SK-N-DZ (cell line): ENCODE measurements at places on chromosomes 7 and 10.
A peak's percentile ranks its signal among the peaks of the same experiment; 100 is the strongest.

GRCh38 chr7:123041101-123041500 lies 45.6 kb upstream of the TAS2R16 start:
- no peak for DNase-seq

- DNase-seq = no peak
Measured at GRCh38 chr10:112991888-112992491, 41.9 kb downstream of the TCF7L2 start.

- peak; percentile 38 for DNase-seq
Measured at GRCh38 chr7:3300221-3300650, 816 bp upstream of the SDK1 start.

GRCh38 chr10:74075906-74076305 lies 74.7 kb downstream of the AP3M1 start:
- no peak for DNase-seq

GRCh38 chr10:3741688-3742461 lies 43.1 kb downstream of the KLF6 start:
- DNase-seq = no peak

- DNase-seq = no peak
Measured at GRCh38 chr10:3898821-3899220, 113.8 kb upstream of the KLF6 start.

DNA sequence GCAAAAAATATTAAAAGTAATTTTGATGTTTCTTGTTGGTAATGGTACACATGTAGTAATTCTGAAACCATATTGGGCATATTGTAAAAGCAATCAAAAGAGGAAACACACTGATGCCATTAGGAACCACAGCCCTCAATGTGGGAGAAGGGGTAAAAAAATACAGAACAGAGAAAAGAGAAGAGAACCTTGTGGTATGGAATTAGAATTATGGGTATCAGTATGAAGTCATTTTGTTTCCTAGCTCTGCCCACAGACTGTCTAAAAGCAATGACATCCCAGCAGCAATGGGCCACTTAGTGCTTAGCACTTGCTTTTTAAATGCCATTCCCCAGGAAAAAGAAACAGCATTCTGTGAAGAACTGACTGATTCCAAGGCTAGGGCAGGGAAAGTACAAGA lies 61.5 kb downstream of the CPVL start:
- no peak for DNase-seq

DNA sequence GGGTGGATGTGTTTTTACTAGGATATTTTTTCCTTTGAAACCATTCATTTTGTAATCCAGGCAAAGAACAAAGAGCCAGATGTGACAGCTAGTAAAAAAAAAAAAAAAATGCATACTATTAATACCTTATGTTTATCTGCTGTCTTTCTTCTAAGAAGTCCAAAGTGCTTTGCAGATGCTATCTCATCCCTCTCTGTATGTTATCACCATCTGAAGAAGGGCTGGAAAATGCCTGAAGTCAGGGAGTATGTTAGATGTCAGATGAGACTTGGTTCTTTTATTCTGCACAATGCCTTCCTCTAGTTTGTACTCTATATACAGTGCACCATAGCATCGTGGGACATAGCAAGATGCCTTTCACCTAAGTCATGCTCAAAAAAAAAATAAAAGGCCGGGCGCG lies 10.4 kb upstream of the CAMK1D start:
- no peak for DNase-seq

GRCh38 chr10:51204066-51204465 lies 129.8 kb downstream of the PRKG1 start:
- no peak for DNase-seq

GRCh38 chr7:108055611-108056021 lies 52.7 kb upstream of the LAMB1 start:
- DNase-seq = no peak

DNA sequence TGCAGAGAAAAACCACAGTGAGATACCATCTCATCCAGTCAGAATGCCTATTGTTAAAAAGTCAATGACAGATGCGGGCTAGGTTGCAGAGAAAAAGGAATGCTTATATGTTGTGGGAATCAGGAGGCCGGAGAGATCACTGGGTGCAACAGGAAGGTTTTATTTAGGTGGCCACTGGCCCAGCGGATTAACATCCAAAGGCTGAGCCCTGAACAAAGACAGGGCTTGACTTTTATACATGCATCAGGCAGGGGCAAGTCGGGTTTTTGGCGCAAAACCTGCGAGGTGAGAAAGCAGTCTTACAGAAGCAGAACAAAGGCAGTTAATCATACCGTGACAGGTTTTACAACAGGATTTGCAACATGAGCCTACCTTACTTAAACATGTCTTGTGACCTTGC lies 620 bp downstream of the ZNF117 start:
- DNase-seq = no peak

DNA sequence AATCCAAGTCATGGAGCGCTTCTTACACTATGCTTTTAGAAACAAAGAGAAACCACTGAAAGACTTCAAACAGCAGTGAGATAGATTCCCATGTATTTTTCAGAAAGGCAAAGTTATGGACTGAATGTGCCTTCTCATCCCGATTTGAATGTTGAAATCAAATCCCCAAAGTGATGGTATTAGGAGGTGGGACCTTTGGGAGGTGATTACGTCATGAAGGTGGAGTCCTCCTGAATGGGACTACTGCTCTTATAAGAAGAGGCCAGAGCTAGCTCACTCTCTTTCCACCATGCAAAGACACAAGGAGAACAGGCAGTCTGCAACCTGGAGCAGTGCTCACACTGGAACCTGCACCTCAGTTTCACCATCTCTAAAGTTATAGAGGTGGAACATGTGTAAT lies 1279.8 kb downstream of the GATA3 start:
- no peak for DNase-seq

GRCh38 chr7:132771301-132771730 lies 195.0 kb upstream of the PLXNA4 start:
- no peak for DNase-seq

GRCh38 chr10:127578259-127578960 lies 29.3 kb downstream of the NPS start:
- no peak for DNase-seq

DNA sequence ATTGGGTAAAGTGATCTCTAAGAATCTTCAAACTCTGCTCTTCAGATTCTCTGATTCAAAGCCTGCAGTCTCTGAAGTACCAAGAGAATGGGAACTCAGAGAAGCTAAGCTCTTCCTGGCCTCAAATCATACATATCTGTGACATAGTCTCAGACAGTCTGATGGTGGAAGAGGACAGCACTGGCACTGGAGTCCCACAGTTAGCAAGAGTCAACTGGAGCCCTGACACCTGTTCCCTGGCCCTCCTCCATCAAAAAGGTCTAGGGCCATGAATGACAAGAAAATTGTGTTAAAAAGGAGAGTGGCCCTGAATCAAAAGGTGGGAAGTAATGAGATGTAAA lies 37.7 kb downstream of the PRSS2 start:
- DNase-seq = no peak

GRCh38 chr7:100968031-100968430 lies 1.3 kb upstream of the MUC12 start:
- DNase-seq = no peak

- DNase-seq = no peak
Measured at GRCh38 chr10:116329153-116329552, 4.9 kb downstream of the CCDC172 start.

DNA sequence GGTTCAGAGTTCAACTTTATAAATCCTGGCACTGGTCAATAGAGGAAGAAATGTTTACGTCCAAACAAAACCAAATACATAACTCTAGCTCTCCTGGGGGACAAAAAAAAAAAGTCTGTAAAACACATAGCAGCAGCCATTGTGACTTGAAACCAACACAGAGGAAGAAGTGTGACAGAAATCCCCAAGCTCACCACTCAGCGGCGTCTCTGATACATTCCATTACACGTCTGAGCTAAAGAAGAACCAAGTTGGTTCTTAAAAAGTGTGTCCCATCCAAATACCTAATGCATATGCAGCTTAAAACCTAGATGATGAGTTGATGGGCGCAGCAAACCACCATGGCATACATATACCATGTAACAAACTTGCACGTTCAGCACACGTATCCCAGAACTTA lies 58.3 kb upstream of the NANOS1 start:
- DNase-seq = no peak

GRCh38 chr10:114060456-114060855 lies 16.8 kb downstream of the ADRB1 start:
- DNase-seq = no peak

DNA sequence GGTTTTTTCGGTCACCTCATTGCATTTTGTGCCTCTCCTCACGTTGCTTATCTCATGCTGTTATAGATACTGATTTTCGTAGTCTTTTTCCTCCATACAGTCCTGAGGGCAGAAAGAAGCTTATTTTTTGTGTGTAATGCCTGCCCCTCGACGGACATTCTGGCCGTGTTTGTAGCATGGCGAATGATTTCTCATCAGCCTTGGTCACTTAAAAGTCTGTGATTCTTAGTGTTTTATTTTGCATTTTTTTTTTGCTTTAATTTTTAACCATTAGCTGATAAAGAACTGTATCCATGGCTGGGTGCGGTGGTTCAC lies 469 bp upstream of the NOC3L start:
- DNase-seq = no peak

DNA sequence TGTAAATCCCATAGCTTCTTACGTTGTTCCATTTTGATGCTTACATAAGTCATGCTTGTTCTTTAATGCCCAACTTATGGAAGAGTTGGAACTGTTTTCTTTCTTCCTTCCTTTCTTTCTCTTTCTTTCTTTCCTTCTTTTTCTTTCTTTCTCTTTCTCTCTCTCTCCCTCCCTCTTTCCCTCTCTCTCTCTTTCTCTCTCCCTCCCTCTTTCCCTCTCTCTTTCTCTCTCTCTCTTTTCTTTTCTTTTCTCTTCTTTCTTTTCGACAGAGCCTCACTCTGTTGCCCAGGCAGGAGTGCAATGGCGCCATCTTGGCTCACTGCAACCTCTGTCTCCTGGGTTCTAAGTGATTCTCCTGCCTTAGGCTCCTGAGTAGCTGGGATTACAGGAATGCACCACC lies 18.9 kb downstream of the FAM131B start:
- DNase-seq = no peak

GRCh38 chr10:92239600-92240288 lies 51.1 kb downstream of the CPEB3 start:
- peak; percentile 32 for DNase-seq

GRCh38 chr7:5231811-5232484 lies 41.9 kb downstream of the WIPI2 start:
- DNase-seq = no peak

DNA sequence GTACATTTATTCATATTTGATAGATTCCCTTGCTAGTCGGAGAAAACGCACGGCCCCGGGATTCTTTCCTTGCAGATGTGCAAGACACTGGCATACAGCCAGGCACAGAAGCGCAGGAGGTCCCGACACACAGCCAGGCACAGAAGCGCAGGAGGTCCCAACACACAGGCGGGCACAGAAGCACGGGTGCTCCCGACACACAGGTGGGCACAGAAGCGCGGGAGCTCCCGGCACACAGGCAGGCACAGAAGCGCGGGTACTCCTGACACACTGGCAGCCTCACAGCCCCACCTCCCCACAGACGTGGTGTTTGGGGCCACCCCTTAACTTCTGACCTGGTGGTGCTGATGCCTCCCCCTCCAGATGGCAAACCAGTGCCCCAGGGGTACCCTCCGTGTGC lies 237.3 kb downstream of the ZMYND11 start:
- no peak for DNase-seq

DNA sequence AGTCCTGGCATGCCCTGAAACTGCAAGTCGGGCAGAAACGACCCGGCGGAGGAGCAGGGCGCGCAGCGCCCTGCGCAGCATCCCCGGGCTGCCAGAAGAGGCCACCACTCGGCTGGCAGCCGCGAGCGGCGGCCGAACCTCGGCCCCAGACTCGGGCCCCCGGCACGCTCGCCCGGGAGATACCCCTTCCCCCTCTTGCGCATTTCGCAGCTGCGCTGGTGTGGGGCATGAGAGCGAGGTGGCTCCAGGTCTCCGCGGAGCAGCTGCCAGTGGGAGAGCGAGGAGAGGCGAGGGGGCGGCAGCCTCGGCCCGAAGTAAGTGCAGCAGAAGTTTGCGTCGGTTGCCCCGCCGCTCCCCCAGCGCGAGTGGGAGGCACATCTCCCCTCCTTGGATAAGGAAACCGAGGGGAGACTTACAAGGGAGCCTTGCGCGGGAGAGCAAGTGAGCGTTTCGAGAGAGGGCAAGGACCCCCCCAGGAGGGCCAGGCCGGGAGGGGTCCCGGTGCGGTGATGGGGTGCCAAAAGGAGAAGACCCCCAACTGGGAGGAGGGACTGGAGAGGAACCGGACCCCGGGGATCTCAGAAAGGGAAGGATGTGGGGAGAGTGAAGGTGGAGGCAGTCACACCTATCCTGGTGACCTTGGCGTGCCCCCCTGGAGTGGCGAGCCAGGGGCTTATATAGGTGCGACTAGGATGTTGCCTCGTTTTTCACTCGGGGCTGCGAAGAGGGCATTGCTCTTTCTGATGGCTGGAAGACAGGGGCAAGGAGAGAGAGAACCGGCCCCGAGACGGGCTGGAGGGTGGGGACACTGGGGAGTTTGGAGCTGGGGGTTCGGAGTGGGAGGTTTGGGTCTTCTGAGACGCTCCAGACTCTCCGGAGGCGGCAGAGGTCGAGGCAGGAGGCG lies 256.3 kb downstream of the OTUD1 start:
- no peak for DNase-seq

GRCh38 chr7:130430115-130430514 lies 10.7 kb downstream of the CEP41 start:
- DNase-seq = no peak

DNA sequence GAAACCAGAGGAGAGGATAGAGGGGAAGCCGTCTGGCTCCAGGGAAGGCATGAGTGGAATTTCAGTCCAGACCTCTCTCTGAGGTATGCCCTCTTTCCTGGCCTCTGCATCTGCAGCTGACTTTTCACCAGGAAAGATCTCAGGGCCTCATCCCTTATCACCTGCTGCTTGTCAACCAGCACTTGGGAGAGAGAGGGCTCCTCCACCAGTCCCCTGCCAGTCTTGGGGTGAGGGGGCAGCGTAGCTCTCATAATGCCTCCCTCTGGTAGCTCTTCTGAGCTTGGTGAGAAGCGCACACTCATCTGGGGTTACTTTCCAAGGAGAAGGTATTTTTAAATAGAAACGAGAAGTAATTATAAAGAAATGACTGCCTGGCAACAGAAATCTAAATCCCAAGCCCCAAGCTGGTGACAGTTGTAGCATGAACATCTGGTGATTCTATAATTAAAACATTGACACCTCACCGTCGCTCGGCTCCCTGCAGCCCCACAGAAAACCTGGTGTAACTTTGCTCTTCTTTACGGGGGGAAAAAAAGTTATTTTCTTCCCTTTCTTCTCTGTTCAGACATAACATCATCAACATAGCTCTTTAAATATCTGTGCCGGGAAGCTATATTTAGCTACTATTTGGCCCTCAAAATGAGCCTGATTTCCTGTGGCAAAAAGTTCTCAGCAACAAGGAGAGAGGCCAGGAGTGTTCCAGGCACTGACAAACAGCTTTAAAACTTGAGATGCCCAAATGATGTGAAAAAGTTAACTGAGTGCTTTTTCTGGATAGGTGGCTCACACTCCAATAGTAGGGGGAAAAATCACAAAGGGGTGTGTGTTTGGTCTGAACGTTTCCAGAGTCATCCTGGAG lies 26.9 kb downstream of the HIP1 start:
- no peak for DNase-seq
